Posterior cingulate gyrus (tissue), 11 donors: ENCODE measurements at places on chromosomes 5 and 9.

- no peak for DNase-seq
Observed at GRCh38 chr9:121182101-121182836, 19.4 kb downstream of the RAB14 start.

GRCh38 chr5:175351126-175351525, 92.9 kb downstream of the DRD1 start:
- DNase-seq: no peak

- DNase-seq: no peak
Observed at GRCh38 chr5:95957561-95958203, 4.0 kb downstream of the ELL2 start.

DNA sequence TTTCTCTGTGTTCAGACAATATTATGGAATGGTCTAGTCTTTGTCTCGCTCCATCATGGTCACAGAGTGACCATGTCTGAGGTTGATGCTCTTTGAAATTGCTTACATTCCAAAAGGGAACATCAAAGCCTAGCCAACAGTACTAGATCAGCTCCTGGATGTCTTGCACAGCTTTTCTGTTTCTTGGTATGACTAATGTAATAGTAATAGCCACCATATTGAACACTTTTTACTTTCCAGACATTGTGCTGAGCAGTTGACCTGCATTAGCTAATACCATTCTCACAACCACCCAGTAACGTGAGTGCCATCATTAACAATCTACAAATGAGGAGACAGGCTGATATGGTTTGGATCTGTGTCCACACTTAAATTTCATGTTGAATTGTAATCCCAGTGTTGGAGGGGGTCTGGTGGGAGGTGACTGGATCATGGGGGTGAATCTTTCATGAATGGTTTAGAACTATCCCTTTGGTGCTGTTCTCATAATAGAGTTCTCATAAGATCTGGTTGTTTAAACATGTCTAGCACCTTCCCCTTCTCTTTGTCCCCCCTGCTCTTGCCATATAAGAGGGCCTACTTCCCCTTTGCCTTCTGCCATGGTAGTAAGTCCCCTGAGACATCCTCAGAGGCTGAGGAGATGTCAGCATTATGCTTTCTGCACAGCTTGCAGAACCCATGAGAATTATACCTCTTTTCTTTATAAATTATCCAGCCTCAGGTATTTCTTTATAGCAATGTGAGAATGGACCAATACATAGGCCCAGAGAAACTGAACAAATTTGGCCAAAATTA, 577.5 kb upstream of the CLINT1 start:
- DNase-seq: no peak

GRCh38 chr5:78648359-78649210, at the start of gene LHFPL2:
Gene LHFPL2 (minus strand): TSS chr5:78648772. CDS start chr5:78510213, 138,559 bp downstream.
- DNase-seq: peak; percentile 35

DNA sequence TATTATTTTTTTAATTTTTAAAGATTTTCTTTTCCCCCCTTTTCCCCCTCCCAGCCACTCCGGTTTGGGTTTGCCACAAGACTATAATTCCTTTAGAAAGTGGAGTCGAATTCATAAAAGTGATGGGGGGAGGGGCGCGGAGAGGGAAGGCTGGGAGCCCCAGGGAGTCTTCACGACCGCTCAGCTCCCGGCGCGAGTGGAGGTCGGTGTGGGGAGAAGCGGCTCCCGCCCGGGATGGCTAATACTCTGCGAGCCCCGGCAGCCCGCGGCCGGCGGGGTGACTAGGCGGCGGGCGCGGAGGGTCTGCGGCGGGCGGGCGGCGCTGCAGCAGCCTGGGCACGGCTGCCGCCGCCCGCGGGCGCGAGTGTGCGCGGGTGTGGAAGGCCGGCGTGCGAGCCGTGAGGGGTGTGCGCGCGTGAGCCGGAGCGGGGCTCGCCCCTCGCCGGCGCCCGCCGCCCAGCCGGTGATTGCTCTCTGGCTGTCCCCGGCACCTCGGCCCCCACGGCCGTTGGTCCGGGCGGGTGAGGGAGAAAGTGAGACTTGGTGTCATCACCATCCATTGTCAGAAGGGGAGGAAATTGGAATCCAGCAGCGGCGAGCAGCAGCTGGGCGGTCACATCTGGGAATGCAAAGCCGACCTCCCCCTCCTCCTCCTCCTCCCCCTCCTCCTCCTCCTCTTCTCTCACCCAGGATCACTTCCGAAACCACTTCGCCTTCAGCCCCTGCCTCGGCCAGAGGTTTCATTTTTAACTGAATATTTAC, at the start of gene PARP8:
TSS of gene PARP8 (plus strand) at position 377 of the 762 bp plus-strand sequence. CDS start 459 bp downstream, outside the sequence.
- peak; percentile 33 for DNase-seq

- DNase-seq: no peak
Observed at GRCh38 chr5:158701007-158701391, 398.7 kb downstream of the EBF1 start.

GRCh38 chr5:74642543-74642863, 2.0 kb upstream of the ENC1 start:
- no peak for DNase-seq

DNA sequence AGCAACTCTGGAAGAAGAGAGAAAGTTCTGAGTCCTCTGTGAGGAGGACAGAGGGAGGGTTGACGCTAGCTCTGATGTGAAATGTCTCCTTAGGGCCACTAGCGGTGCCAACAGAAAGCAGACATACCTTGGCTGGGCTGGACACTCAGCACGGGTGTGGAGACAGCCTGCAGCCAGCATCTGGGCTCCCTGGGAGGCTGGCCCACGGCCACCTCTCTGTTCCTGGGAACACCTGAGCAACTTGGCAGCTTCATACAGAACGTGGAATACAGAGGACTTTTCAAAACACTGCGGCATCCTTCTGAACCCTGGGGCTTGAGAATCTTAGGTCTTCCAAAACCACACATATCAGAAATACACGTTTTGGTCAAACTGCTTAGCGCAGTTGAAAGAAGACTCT, 269.1 kb downstream of the FSTL4 start:
- DNase-seq: no peak
